Ureter (tissue), 1 donor: ENCODE measurements at places on chromosomes 6 and 20.

GRCh38 chr6:113953346-113953745 is 17.6 kb downstream of the HDAC2 start:
- DNase-seq: no peak

GRCh38 chr6:136535017-136535765 is 15.0 kb downstream of the MAP7 start:
- DNase-seq: no peak

DNA sequence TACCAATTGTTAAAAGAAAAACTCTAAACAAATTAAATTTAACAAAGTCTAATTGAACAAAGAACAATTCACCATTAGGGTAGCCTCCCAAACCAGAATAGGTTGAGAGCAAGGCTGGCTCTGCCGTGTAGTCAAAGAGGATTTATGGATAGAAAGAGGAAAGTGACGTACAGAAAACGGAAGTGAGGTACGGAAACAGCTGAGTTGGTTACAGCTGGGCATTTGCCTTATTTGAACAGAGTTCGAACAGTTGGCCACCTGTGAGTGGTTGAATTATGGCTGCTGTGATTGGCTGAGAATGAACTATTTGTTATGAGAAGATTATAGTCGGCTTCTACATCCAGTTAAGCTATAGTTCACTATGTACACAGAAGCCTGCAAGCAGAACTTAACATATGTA is 18.5 kb upstream of the ISM1 start:
- DNase-seq: no peak

DNA sequence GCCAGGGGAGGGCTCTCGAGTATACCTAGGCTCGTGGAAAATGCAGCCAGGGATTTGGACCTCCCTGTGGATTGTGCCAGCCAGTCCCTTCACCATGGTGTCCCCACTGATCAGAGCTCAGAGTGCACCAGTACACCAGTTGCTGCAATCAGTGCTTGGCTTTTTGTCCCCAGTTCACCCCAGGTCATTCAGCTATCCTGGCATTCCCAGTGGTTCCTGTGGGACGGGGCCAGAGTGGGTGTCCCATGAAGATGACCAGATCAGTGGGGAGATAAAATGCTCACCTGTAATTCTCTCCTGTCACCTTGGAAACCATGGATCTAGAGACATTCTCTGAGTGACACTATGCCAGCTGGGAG is 23.8 kb downstream of the MAS1 start:
- no peak for DNase-seq

GRCh38 chr6:158756977-158757752 is 62.0 kb downstream of the EZR start:
- DNase-seq: no peak

GRCh38 chr6:100078509-100078908 is 84.5 kb upstream of the MCHR2 start:
- DNase-seq: no peak

GRCh38 chr20:9258901-9259300 is 190.0 kb downstream of the PLCB4 start:
- no peak for DNase-seq

DNA sequence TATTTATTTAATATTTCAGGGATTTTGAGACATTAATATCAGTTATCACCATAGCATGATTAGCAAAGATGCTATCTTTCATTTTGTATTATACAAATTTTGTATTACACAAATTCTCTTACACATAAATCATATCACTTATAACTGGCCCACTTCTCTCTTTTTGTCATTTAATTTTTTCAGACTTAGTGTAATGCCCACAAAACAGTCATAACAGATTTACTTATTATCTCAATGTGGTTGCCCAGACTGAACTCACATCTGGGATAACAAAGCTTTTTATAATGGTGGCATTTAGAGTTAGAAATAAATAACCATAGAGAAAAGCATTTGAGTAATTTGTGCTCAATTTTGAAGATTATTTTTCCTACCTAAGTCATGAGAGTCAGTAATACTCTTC is 148.3 kb downstream of the TFAP2B start:
- DNase-seq: no peak

GRCh38 chr20:13995841-13996240 is 525 bp downstream of the MACROD2 start:
- DNase-seq: peak; percentile 42

- no peak for DNase-seq
Observed at GRCh38 chr6:142631517-142632385, 313.2 kb downstream of the HIVEP2 start.

DNA sequence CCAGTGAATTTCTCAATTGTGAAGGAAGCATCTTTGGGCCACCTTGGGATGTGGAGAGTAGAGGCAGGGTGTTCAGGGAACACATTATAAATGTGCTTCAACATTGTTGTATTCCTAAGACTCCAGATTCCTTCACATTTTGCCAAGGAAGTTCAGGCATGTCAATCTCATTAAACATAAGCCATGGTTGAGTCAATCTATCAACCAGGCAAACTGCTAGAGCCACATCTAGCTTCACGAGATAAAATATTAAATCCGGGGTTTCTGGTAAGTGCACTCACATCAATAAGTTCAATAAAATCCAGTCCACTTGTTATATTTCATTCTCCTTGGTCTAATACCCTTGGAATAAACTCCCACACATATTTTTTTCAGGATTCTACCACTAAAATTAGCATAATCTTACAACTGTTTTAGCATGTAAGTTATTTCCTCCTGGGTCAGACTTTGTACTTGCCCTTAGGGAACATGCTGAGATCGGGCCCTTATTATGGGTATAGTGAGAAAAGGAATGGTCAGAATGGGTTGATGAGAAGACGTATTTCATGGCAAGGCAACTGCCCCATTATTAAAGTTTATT is 93.6 kb downstream of the ADTRP start:
- no peak for DNase-seq

GRCh38 chr6:15490242-15491100 is 172.4 kb downstream of the DTNBP1 start:
- DNase-seq: no peak

GRCh38 chr6:43509984-43510826 is at the start of gene LRRC73:
Gene LRRC73 (minus strand): TSS chr6:43510346. CDS start chr6:43509785, 561 bp downstream.
- peak; percentile 87 for DNase-seq

- no peak for DNase-seq
Observed at GRCh38 chr20:43408848-43409576, 48.7 kb upstream of the SRSF6 start.

- DNase-seq: peak; percentile 51
Observed at GRCh38 chr6:16277101-16277981, 39.0 kb downstream of the GMPR start.

DNA sequence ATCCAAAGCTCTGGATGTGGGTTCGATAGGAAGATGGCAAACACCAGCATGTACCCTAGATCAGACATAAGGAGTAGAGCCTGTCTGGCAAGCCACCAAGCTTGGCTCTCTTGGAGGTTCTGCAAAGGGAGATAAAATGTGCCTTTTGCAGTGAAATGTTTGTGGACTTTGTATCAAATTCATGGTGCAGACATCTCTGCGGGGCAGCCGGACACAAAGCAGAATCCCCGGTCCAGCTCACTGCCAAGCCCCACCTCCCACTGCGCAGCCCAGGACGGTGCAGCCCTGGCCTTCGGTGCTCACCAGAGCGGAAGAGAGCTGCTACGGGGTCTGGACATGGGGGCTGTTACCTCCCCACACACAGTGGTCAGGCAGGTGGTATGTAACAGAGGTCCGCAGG is 333.6 kb upstream of the JARID2 start:
- DNase-seq: no peak

- no peak for DNase-seq
Observed at GRCh38 chr20:54469952-54470351, 5.4 kb upstream of the DOK5 start.

GRCh38 chr6:168540713-168541291 is 99.8 kb downstream of the SMOC2 start:
- DNase-seq: no peak

DNA sequence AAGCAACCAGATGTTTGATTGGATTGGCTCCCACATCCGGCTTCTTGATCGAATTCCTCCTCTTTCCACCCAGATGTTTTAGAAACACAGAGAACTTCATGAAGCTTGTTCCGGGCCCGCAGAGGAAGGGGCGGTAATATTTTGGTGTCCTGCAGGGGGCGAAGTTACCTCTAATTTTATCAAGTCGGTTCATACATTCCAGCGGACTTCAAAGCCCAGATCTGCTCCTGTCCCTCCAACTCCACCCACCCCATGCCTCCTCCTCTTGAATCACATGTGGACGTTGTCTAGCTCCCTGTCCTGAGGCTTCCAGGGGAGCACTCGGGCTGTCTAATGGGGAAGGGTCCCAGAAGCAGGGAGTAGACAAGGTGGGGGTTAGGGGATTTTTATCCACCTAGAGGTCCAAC is 2.9 kb upstream of the BMP6 start:
- peak; percentile 79 for DNase-seq

GRCh38 chr6:137926207-137926731 is 59.2 kb downstream of the TNFAIP3 start:
- DNase-seq: no peak

DNA sequence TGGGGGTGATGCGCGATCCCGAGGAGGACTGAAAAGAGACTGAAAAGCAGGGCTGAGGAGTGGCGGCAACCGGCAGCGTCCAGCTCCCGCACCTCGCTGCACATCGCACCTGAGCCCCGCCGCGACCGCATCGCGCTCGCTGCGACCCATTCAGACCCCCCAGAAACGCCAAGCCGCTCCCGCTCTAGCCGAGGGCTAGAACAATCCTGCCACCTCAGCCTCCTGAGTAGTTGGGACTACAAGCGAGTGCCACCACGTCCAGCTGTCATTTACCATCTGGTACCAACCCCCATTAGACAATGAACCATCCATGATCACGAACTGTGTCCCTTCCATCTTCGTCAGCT is 33.2 kb downstream of the HLA-A start:
- no peak for DNase-seq

GRCh38 chr20:48682529-48683363 is 145.1 kb downstream of the PREX1 start:
- peak; percentile 90 for DNase-seq

GRCh38 chr20:57589728-57590484 is 29.0 kb downstream of the PCK1 start:
- DNase-seq: no peak

GRCh38 chr6:132466952-132467351 is 46.0 kb downstream of the STX7 start:
- DNase-seq: no peak

DNA sequence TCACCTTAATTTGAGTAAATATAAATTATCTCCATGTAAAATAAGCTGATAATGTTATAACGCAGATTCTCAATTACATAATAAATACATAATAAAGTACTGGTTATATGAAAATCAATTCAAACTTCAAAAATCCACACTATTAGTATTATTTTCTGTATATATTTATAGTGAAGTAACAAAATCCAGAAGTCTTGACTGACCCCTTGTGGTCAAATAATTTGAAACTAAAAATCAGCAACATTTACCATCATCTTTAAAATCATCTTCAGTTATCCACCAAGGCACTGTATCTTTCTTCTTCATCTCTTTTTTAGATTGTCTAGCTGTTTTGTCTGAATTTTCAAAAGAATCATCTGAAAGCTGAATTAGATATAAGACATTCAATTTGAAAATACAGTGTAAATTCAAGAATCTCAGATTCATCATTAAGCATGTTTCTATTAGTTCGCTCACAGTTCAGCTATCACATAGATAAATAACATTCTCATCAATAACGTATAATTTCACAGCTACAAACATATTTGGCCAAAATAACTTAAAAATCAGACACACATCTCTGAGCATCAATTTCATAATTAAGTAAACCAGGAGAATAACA is 6.5 kb downstream of the CEP162 start:
- no peak for DNase-seq

- no peak for DNase-seq
Observed at GRCh38 chr20:53077373-53078205, 105.4 kb downstream of the TSHZ2 start.

DNA sequence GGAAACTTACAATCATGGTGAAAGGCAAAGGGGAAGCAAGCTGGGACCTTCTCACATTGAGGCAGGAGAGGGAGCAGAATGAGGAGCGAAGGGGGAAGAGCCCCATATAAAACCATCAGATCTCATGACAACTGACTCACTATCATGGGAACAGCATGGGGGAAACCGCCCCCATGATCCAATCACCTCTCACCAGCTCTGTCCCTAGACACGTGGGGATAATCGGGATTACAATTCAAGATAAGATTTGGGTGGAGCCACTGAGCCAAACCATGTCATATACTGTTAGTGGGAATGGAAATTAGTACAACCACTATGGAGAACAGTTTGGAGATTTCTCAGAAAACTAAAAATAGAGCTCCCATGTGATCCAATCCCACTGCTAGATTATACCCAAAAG is 163.7 kb downstream of the MANEA start:
- DNase-seq: no peak

DNA sequence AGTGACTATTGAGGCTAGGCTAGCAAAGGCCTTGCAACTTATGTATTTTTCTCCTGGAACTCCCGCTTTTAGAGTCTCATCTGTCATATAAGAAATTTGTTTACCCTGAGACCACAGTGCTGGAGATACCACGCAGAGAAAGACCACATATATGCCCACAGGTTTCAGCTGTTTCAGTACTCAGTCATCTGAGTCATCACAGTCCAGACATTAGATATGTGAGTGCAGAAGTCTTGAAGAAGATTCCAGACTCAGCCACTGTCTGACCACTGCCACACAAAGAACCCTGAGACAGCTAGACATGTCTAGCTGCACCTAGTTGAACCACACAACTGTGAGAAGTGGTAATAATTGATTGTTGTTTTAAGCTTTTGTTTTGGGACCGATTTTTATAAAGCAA is 648.3 kb downstream of the EPM2A start:
- no peak for DNase-seq

GRCh38 chr6:134106702-134107101 is 54.3 kb upstream of the SLC2A12 start:
- DNase-seq: no peak

DNA sequence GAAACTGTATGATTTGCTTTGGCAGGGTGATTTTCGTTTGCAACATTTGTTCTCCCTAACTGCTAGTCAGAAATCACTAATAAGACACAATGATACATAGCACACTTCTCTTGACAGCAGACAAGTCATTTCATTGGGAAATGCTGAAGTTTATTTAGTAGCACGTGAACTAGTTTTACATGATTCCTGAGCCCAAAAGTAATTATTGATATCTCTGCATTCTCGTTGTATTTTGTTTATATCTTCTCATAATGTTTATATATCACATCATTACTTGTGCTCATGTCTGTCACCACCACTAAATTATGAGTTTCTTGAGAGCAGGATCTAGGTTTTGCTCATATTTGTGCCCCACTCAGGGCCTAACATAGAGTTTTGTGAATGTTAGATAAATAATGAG is 151.7 kb downstream of the KIF6 start:
- no peak for DNase-seq

DNA sequence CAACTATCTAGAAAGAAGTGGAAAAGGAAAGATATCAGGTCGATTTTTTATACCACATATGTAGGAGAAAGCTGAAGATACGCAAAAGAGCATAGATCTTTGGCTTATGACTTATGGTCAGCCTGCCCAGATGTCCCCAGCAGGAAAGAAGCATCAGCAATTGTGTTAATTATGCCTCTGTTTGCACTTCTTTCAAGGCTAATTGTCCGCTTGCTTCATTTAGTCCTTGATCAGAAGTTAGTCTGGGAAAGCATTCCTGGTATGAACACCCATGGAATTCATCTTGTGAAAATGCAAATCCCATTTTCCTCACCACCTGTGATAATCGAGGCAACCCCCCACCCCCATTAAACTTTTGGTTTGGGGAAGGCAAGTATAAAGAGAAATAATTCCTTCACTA is 62.8 kb downstream of the ATP9A start:
- DNase-seq: no peak
